ENCODE measurements at places on chromosomes 5 and 9.

DNA sequence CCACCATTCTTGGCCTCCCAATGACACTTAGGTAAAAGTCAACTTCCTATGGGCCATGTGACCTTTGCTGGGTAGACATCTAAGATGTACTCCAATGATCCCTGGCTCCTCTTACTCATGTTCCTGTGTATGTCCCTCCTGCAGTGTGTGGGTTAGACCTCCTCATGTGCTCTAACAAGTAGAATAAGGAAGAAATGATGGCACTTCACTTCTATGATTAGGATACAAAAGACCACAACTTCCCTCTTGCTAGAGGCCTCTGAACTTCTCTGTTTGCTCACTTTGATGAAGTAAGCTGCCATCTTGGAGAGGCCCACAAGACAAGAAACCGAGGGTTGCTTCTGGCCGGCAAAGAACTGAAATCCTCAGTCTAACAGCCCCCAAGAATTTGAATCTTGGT lies 131.8 kb downstream of the TAF11L14 start:
- DNase-seq = no peak

GRCh38 chr5:42426016-42426415 lies 2.8 kb downstream of the GHR start:
- no peak for DNase-seq

GRCh38 chr9:111700776-111701175 lies 39.4 kb downstream of the GNG10 start:
- no peak for DNase-seq

GRCh38 chr5:147512659-147513379 lies 3.0 kb upstream of the DPYSL3 start:
- DNase-seq = no peak

- no peak for DNase-seq
These were observed 16.7 kb upstream of the HSPB3 start for GRCh38 chr5:54438620-54439389.

- no peak for DNase-seq
These were observed 650.5 kb downstream of the ACTL7B start for GRCh38 chr9:108205276-108205675.

- DNase-seq = peak; percentile 53
These were observed 1162.6 kb upstream of the C9orf72 start for GRCh38 chr9:28735738-28736342.

- DNase-seq = no peak
These were observed 49.6 kb upstream of the KIF2A start for GRCh38 chr5:62256161-62257019.

DNA sequence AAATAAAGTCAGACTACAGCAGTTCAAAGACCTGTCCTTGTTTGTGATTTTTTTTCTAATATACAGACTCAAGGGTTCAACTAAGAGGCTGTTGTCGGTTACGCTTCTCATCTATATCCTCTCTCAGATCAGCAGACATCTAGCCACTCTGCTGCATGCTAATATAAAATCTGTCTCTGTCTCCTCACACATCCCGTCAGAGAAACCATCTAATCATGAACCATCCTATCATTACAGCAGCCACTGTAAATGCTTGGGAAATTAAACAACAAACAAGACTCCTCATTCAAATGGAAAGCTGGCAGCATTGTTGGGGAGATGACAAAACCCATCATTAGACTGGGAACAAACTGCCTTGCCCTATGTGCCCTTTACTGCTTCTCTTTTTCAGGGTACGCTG lies 94.8 kb downstream of the SEMA5A start:
- DNase-seq = no peak

Measured in epithelial cell of prostate (primary cell).